ENCODE measurements at places on chromosomes 4 and X. TPM values are rescaled to one million over a fixed set of nuclear protein-coding genes. Genes with fewer than 3 reads are reported as not detected.

Gene FHDC1
- under 0.01 TPM for total RNA-seq

Gene MAGEA12
- not detected for total RNA-seq

Gene PDLIM5
- total RNA-seq = 22.5 TPM

Gene BEX4
- total RNA-seq = 4.1 TPM

Gene PCDH10
- total RNA-seq = 0.12 TPM

Gene CFI
- total RNA-seq = 5.4 TPM

Gene ANXA10
- 5.1 TPM for total RNA-seq

Gene CCKAR
- not detected for total RNA-seq

Gene OPN1LW
- total RNA-seq = not detected

Gene ATP8A1
- total RNA-seq = 2.6 TPM

Gene C4orf36
- 2.8 TPM for total RNA-seq

Gene HSPA4L
- 2.3 TPM for total RNA-seq

Gene MGAT4D
- not detected for total RNA-seq

Gene SMIM10
- total RNA-seq = 2.3 TPM

Gene LEF1
- total RNA-seq = not detected

Gene PABPC1L2A
- not detected for total RNA-seq

Gene ZDHHC9
- total RNA-seq = 19.0 TPM

Gene MMGT1
- 5.0 TPM for total RNA-seq

Gene GIMD1
- total RNA-seq = not detected

Gene GATA1
- not detected for total RNA-seq

Gene SMIM10L2A
- 0.35 TPM for total RNA-seq

Measured in smooth muscle cell of the coronary artery (primary cell).